Activated T-cell treated with anti-CD3 and anti-CD28 coated beads, Interleukin-2, amount 50 U/mL, for 72 hours (primary cell): ENCODE measurements at places on chromosomes 7 and 10.

DNA sequence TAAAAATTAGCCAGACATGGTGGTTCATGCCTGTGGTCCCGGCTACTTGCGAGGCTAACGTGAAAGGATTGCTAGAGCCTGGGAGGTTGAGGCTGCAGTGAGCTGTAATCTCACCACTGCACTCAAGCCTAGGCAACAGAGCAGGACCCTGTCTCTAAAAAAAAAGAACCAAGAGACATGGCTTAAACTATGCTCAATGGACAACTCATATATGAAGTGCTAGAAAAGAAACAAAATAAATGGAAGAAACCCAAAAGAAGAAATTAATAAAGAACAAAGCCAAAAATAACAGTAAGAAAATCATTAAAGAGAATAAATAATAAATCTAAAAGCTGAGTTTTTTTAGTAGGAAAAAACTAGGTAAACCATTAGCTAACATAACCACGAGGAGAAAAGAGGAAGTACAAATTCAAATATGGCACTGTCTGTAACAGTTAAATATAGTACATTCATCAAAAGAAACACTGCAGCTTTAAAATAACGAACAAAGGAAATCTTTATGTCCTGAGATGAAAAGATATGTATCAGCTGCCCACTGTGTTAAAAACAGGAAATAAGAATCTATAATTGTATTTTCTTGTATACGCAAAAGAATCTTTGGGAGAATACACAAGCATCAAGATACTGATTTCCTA, 48.7 kb downstream of the UPF2 start:
- DNase-seq: no peak

- DNase-seq: peak; percentile 66
These were observed 57.1 kb upstream of the KMT2E start for GRCh38 chr7:104956753-104957450.

DNA sequence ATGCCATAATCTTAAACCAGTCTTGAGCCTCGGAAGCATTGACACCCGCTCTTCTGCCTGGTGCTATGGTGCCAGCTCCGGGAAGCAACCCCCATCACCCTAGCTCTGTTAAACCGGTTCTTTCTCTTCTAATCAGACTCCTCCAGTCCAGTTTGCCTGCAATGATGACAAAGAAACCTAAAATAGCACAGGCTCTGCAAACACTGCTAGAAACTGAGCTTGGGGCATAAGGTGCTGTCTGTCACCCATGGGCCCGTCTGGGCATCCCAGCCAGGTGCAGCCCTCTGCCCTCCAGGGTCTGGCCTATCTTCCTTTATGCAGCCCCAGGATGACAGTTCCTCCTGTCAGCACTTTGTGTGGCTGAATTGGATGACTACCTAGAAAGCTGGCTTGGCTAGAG, 14.2 kb upstream of the CAMK2G start:
- no peak for DNase-seq

DNA sequence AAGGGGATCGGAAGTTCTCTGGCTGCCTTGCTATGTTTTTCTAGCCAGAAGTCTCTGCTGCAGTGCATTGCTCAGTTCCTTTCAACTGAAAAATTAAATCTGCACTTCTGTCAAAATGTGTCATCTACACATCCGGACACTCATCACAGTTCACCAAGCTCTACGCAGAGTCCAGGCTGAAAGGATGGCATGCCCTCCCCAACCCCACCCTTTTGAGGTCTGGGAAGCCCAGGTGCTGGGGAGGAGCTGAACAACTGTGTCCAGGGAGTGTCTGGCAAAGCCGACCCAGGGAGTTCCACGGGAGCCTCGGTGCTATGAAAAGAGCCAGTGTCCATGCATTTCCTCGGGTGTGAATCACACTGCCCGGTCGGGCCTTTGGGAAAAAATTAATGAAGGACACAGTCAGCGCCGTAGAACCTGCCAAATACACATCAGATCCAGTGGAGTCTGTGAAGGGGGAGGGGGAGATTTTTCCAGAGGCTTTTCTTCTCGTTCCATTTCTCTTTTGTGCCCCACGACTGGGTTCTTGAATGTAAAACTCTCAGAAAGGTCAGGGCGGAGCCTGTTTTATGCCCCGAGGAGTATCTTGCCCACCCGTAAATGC, 757 bp upstream of the PALS2 start:
- peak; percentile 32 for DNase-seq

DNA sequence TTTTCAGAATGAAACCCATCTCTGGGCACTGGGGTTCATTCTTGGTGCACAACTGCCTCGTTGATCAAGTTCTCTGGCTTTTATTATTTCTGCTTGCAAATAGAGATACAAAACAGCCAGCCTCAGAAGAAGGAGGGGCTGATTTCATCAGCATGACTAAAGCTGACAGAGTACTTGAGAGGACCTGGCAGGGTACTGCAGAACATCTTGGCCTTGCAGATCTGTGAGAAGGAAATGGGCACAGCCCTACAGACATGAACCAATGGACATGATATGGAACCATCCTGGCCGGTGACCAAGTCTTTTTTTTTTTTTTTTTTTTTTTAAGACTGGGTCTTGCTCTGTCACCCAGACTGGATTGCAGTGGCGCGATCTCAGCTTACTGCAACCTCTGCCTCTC, 240.6 kb downstream of the VTI1A start:
- DNase-seq: no peak

DNA sequence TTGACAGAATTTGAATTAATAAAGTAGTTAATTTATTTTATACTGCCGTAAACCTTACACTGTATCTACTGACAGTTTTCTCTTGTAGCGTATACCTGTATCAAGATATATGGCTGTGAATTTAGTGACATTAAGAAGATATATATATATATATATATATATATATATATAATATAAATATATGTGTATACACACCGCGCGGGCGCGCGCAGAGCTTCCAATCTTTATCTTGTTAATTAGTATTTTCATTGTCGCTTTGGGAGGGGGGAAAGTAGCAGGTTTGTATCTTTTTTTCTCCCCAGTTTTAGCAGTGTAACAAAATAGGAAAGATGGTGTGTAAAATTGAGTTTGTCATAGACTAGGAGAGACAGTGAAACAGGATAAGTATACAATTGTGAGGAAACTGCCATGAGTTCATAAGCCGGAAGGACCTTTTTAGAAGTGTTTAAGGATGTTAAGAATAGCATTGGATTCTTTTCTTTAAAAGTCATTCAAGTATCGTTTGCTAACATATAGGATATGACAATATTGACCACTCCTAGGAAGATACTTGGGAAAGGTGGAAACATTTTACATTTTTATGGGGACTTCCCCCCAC, 2.0 kb downstream of the PLEKHA1 start:
- DNase-seq: no peak

- no peak for DNase-seq
These were observed 33.1 kb downstream of the RCC1L start for GRCh38 chr7:75040512-75040911.

- no peak for DNase-seq
These were observed 43.3 kb upstream of the CCDC71L start for GRCh38 chr7:106704000-106704840.
